Gastroesophageal sphincter (tissue), 4 donors: ENCODE measurements at places on chromosomes 7 and 10. TPM values are rescaled to one million over a fixed set of nuclear protein-coding genes. Genes with fewer than 3 reads are reported as not detected.

FAM241B gene
- 7.5 TPM for total RNA-seq

SPDYE2 gene
- total RNA-seq = not detected

PIP gene
- 6.8 TPM for total RNA-seq

- no peak for ATAC-seq
Observed at GRCh38 chr10:121935702-121936101, 7.9 kb upstream of the ATE1 start.

DNA sequence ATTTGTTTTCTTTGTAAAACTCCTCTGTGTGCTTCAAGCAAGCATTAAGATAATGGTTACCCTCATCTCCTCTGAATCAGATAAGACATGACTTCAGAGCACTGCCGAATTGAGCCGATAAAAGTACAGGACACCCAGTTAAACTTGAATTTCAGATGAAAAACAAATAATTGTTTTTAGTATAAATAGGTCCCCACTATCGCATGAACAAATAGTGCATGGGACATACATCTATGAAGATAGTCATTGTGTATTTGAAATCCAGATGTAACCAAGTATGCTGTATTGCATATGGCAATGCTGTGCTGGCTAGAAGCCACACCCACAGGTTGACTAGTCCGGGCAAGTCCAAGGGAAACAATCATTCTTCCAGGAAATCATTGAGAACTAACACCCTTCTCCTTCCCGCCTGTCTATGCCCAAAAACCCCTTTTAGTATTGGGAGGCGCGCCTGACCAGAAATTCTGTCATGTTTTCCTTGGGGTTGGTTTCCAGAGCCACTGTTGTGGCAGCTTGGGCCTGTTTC lies 12.6 kb upstream of the FGFR2 start:
- ATAC-seq = no peak

DNA sequence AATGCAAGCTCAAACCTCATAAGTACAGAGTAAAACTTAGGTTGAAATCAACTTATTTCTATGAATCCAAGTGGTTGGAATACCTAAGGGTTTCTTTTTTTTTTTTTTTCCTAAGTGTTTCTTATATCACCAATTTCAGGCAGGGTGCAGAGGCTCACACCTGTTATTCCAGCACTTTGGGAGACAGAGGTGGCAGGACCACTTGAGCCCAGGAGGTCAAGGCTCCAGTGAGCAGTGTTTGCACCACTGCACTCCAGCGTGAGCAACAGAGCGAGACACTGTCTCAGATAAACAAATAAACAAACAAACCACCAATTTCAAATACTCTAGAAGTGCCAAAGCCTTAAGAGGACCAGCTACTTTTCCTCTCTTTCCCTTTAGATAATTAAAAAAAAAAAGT lies 39.2 kb upstream of the SPOCK2 start:
- ATAC-seq = no peak

GRCh38 chr10:119758448-119759195 lies 32.8 kb downstream of the INPP5F start:
- ATAC-seq = no peak

GRCh38 chr7:74058486-74058885 lies 25.1 kb upstream of the LIMK1 start:
- ATAC-seq = no peak
